ENCODE measurements at places on chromosomes 1 and 21.

GRCh38 chr1:165376041-165376810 is 19.7 kb upstream of the LMX1A start:
- no peak for DNase-seq

GRCh38 chr1:241615043-241615974 is 24.9 kb downstream of the CHML start:
- DNase-seq = no peak

- no peak for DNase-seq
Observed at GRCh38 chr1:37233606-37234005, 199.3 kb upstream of the GRIK3 start.

GRCh38 chr1:162633081-162633762 is 958 bp downstream of the DDR2 start:
- no peak for DNase-seq

DNA sequence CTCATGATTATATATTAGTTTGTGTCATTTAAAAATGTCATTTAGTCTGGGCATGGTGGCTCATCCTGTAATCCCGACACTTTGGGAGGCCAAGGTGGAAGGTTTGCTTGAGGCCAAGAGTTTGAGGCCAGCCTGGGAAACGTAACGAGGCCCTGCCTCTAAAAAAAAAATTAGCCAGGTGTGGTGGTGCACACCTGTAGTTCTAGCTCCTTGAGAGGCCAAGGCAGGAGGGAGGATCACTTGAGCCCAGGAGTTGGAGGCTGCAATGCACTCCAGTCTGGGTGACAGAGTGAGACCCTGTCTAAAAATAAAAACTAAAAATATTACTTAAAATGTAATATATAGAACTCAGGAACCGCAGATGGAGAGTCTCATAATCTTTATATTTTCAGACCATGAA is 34.6 kb downstream of the RUNX3 start:
- DNase-seq = no peak

- peak; percentile 20 for DNase-seq
Observed at GRCh38 chr1:228101614-228101993, 1.5 kb downstream of the C1orf35 start.

DNA sequence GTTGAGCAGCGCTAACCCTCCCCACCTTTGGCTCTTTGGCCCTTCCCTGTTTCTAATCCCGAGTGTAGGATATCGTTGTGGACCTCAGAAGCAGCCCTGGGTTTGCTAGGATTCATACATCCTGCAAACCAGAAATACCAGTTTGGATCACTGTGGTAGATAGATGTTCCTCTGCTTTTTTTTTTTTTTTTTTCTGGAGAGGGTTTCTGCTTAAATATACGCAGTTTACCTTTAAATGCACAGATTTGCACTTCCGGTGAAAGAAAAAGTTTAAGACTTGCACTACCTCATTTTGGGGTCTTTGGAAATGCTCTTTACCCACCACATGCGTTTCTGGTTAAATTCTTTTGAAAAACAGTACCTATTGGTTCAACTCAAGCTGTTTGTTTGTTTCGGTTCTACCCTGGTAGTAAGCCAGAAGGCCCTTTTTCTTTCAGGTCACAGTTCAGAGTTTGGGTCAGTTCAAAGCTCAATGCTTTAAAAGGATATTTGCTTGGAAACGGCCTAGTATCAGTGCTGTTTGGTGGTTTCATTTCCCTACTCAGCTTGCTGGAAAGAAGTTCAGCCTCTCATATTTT is 908 bp downstream of the DDI2 start:
- DNase-seq = peak; percentile 35

GRCh38 chr1:14999441-14999840 is 154.1 kb upstream of the TMEM51 start:
- no peak for DNase-seq

DNA sequence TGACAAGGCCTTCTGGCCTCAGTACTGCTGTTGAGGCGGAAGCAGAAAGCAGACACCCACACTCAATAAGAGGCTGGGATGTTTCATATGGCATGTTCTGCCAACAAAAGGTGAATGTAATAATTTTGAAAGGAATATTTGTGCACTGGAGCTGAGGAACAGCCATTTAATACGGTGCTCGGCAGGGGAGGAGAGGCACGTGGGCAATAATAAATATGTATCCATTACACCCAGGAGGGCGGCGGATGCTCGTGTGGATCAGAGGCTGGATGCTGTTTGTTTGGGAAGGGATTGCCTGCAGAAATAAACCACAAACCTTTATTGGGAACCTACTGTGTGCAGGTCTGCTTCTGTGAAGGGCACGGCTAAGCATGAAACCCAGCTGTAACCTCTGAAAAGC is 92.0 kb downstream of the VWA5B1 start:
- DNase-seq = no peak

GRCh38 chr21:45071874-45072737 is 2.3 kb upstream of the ADARB1 start:
- DNase-seq = no peak
